Upper lobe of left lung (tissue), 6 donors: ENCODE measurements at places on chromosomes 11 and 22. TPM values are rescaled to one million over a fixed set of nuclear protein-coding genes. Genes with fewer than 3 reads are reported as not detected.
A peak's percentile ranks its signal among the peaks of the same experiment; 100 is the strongest.

FAM83F gene
- 2.8 TPM for total RNA-seq

DNA sequence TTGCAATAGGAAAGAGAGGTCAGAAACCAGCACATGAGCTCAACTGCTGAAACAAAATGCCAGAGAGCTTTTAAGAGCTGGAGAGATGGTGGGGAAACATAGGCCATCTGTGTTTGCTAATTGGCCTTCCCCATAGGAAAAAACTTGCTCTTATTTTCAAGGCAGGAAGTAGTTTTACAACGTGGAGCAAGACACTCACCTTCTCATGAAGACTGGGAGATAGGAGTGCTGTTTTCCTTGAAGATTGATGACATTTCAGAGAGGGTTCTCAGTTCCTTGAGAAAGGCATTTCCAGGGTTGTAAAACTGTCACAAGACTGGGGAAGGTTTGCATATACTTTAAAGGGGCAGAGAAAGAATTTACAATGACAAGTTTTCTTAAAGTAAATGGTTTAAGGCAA lies 586.3 kb upstream of the RAG2 start:
- H3K4me3 ChIP-seq: no peak overlapping the region
- no peak for DNase-seq
- H3K27me3 ChIP-seq: no peaks in the 10 kb centered on the region
- H3K4me1 ChIP-seq: no peaks in the 10 kb centered on the region

DNA sequence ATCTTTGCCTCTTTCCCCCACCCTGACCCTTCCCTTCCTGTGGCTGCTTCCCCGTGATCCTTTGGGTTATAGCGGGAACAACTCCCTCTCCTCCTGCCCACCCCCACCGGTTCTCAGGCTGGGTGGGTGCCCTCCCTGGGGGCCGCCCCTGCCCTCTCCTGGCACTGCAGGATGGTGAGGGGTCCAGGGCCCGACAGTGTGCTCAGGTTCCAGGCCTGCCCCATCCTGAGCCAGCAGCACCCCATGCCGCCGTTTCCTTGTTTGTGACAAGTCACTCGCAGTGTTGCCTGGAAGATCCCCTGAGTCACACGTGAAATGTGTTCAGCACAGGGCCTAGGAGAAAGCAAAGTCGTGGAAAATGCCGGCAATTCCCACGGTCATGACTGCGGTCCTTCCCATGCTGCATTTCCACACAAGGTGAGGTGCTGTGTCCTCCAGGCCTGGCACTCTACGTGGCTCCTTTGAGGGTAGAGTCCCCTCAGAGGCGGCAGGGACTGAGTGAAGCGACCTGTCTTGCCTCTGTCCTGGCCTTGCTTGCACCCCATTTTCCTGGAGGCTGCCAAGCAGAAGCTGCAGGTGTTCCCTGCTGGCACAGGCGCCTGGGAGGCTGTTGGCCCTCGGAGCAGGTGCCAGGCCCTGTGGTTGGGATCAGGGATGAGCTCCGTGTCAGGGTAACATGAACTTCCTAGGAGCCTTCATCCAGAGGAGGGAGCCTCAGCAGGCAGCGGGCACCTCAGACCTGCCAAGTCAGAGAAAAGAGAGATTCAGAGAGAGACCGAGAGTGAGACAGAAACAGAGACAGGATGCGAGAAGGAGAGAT lies 80.5 kb upstream of the LINC01488 start:
- no peaks in the 10 kb centered on the region for H3K27me3 ChIP-seq
- DNase-seq: no peak
- no peaks in the 10 kb centered on the region for H3K4me1 ChIP-seq
- H3K27ac ChIP-seq: no peak overlapping the region
- H3K36me3 ChIP-seq: no peaks in the 10 kb centered on the region
- no peak overlapping the region for H3K4me3 ChIP-seq

GRCh38 chr11:26087120-26087935 lies 244.6 kb upstream of the ANO3 start:
- no peak overlapping the region for H3K4me3 ChIP-seq
- no peak for DNase-seq
- H3K27me3 ChIP-seq: no peaks in the 10 kb centered on the region
- no peak overlapping the region for H3K27ac ChIP-seq
- no peaks in the 10 kb centered on the region for H3K4me1 ChIP-seq

DNA sequence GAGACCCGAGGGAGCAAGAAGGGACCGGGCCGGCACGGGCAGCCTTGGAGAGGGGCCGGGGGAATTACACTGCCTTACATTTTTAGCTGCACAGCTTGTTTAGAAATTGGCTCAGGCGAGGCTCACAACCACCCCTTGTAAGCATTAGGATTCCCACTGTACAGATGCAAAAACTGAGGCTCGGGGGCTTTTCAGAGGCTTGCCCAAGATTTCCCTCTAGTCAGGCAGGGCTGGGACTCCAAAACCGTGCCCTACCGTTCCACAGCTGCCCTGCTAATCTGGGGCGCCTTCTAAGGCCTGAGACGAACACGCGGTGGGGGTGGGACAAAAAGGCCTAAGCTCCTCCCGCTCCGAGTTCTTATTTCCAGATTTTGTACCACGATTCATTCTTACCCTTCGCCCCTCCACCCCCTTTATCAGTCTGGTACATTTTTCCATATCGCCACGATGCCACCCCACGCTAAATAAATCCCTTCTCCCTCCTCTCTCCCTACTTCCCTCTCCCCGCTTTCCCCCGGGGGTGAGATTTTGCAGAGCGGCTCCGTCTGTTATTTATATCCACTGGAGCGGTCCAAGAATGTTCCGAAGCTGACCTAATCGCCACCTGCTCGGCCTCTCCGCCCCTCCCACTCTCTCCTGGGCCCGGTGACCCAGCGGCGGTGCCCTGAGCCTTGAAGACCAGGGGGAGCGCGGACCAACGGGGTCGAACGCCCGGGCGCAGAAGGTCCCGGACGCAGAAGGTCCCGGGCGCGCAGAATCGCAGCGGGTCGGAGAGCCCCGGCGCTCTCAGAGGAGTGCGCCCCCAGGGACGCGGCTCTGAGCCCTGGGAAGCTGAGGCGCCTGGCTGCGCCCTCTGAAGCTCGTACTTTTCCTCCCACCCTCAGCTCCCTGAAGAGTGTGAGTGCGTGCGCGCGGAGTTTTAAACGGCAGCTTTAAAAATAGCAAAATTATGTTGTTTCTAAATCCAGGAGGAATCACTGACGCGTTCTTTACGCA lies 764 bp upstream of the PACSIN3 start:
- peak overlapping the region; percentile 87 for H3K27ac ChIP-seq
- H3K36me3 ChIP-seq: no peaks in the 10 kb centered on the region
- peak; percentile 86 for DNase-seq
- H3K4me1 ChIP-seq: peaks cover 18% of the 10 kb centered on the region
- H3K27me3 ChIP-seq: no peaks in the 10 kb centered on the region
